Activated T-cell treated with anti-CD3 and anti-CD28 coated beads for 1 hour (primary cell): ENCODE measurements at places on chromosomes 12 and 14.

DNA sequence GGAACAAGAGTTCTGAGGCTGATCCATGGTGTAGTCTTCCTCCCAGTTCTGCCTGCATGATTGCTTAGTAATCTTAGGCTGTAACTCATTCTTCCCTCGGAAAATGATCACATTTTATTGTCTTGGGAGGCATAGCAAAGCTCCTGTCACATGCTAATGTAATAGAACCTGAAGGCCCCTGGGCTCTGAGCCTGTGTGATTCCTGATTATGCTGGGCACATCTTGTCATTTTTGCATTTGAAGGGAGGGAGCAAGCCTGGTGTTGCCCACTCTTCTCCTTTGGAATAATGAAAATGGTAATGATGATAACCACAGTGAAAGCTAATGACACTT lies 215.4 kb downstream of the MSRB3 start:
- no peak for DNase-seq

- DNase-seq = no peak
These were observed 391.0 kb downstream of the ZFP36L1 start for GRCh38 chr14:68401855-68402254.

DNA sequence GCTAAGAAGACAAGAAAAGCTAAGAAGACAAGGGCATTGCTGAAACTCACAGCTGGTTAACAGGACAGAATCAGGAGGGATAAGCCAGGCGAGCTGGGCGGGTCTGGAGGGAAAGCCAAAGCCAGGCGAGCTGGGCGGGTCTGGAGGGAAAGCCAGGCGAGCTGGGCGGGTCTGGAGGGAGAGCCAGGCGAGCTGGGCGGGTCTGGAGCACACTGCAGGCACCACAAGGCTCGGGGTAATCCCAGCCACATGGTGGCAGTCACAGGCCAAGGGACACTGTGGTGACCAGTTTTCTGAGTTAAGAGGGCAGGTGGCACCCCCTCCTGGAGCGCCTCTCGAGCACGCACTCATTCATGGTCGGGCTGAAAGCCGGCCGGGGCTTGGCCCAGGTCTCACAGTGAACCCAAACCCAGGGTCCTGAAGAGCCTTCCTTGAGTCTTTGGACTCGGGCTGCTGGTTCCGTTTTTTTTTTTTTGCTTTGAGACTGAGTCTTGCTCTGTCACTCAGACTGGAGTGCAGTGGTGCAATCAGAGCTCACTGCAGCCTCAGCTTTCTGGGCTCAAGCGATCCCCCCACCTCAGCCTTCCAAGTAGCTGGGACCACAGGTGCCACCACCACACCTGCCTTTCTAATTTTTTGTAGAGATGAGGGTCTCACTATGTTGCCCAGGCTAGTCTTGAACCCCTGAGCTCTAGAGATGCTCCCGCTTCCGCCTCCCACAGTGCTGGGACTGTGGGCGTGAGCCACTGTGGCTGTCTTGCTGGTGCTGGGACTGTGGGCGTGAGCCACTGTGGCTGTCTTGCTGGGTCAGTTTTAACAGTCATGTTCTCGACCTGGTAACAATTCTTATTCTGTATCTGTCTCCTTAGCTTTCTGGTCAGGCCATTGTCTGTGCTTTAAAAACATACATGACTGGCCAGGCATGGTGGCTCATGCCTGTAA lies 40.2 kb downstream of the HSP90AA1 start:
- no peak for DNase-seq

DNA sequence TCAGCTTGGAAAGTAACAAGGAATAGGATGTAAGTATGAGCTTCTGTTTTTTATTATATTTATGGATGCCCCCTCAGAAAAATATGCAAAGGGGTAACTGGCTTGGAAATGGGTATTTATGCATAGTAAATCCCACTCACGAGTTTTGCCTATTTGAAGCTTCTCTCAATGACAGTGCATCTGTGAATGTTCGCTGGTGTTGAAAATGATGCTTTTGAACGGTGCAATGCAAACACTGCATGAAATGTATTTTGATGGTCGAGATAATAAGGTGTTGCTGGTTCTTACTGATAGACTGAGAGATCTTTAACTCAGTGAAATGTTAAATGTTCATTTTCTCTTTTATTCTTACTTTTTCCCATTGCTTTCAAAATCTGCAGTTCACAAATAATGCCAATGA lies 36.0 kb upstream of the PSEN1 start:
- DNase-seq = no peak

GRCh38 chr12:20704860-20705259 lies 9.7 kb downstream of the SLCO1C1 start:
- no peak for DNase-seq

GRCh38 chr14:40010961-40011360 lies 578.7 kb upstream of the FBXO33 start:
- no peak for DNase-seq

GRCh38 chr12:8837291-8837690 lies 14.9 kb downstream of the A2ML1 start:
- DNase-seq = no peak

GRCh38 chr12:131085125-131085815 lies 131.6 kb downstream of the ADGRD1 start:
- DNase-seq = no peak

DNA sequence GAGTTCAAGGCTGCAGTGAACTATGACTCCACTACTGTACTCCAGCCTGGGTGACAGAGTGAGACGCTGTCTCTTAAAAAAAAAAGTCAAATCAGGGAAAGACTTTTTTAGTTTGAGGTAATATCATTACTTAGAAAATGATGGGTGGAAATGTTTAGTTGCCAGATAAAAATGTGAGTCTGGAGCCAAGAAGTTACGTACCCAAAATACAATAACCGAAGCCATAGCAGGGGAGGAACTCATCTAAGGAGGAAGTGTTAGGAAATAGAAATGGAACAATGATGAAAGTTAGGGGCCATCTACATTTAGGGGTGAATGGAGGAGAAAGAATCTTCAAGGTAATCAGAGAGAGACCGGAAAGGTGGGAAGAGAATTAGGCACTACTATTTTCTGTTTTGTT lies 98.8 kb downstream of the DACT1 start:
- DNase-seq = no peak

DNA sequence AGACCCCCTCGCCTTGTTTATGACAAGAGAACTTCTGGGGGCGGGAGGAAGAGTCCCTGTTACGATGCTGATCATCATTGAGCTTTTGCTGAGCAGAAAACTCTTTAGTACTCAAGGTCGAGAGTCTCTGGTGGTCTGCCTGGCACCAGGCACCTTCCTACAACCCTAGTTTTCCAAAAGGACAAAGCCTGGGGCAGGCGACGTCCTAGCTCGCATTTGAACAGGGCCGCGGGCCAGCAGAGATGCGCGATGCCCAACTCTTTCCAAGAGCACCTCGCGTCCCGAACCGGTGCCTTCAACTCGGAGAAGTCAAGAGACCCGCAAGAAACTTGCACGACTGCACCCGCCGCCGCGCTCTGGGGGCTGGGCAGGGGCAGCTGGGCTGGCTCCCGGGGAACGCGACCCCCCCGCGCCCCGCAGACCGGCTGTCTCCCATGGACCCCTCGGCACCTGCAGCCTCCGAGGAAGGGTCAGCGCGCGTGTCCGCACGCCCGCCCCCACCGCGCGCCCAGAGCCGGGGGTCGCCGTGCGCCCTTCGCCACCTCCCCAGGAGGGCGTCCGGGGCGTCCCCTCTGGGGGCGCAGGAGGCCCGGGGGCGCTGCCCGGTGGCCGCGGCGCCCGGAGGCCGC lies 377 bp upstream of the BCL7A start:
- no peak for DNase-seq

DNA sequence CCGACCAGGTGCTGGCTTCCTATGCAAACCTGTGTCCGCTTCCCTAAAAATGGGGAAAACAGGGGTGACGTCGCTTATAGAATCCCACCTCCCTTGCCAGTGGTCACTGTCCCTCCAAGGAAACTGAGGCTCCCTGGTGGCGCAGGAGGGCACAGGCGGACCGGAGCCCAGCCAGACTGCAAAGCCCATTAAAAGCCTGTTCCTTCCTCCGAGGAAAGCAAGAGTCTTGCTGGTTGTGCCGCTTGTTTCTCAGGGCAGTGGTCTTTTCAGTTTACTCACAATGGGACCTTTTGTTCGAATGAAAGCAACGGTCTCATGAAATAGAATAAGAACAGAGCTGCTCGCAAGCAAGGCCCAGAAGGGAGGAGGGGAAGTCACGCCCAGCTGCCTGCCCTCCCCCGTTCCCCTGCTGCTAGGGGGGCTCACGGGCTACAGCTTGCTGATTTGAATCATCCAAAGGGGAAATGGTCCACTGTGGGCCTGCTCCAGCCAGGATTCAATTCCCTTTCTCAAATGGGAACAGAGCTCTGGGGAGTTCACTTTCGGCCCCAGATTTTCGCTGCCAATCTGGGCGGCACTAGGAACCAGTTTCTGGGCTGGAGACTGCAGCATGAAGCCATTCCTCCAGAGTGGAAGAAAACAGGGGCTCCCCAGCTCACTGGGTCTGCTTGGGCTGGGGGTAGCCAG lies 4.6 kb upstream of the SELPLG start:
- no peak for DNase-seq

- no peak for DNase-seq
These were observed 180.5 kb downstream of the CAND1 start for GRCh38 chr12:67449591-67450052.

DNA sequence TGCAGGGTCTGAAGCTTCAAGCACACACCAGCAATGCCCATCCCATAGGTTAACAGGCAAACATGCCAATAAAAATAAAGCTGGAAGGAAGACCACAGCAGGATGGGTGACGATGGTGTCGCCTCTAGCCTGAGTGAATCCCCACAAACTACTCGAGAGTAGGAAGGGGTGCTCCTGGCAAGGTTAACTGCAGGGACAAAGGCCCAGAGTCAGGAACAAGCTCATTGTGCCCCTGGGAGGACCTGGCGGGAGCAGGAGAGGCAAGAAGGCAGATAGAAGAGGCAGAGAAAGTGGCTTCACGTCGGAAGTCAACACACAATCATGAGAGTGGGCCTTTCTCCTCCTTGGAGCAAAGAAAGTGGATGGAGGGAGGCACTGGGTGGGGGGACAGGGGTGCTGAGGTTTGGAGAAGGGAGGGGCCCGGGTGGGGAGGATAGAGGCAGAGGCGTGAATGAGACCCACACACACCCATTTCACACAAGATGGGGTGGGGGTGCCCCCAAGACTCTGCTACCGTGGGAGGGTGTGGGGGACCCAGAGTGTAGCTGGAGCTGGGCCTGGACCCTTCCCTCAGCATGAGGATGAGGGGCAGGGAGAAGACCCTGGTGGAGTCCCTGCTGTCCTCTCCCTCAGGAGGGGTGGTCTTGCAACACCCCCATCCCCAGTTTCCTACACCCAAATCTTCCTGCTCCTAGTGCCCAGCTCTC lies 43.1 kb downstream of the DIO3 start:
- no peak for DNase-seq

DNA sequence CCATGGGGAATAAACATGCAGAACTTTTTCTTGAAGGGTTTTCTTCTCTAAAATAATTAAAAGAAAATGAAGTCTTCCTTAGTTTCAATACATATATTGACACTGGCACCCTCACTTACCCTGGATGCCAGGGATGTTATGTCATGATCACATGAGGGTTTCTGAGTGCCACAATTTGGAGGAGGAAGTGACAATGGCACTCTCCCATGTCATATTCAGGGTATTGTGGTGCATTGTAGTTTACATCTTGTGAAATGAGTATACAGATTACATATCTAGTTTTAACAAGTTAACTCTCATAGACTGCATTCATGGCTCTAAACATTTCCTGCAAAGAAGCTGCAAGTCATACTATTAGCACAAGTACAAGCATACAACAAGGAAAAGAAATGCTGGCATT lies 37.7 kb downstream of the CCDC177 start:
- no peak for DNase-seq

DNA sequence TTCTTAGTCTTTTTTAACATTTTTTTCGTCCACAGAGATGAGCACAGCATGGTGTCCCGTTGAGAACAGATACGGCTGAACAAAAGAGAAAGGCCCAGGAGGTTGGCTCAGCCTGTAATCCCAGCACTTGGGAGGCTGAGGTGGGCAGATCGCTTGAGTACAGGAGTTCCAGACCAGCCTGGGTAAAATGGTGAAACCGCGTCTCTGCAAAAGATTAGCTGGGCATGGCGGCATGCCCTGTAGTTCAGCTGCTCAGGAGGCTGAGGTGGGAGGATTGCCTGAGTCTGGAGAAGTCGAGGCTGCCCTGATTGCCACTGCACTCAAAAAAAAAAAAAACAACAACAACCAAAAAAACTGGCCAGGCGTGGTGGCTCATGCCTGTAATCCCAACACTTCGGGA lies 5.9 kb upstream of the EP400 start:
- no peak for DNase-seq

- no peak for DNase-seq
These were observed 50.8 kb downstream of the VCPKMT start for GRCh38 chr14:50065583-50065982.

- DNase-seq = no peak
These were observed at the start of gene AKT1 for GRCh38 chr14:104794993-104795780. AKT1 (minus strand) TSS chr14:104795748; CDS start chr14:104792643, 3,105 bp downstream.

- no peak for DNase-seq
These were observed 3.5 kb downstream of the SERPINA5 start for GRCh38 chr14:94584591-94585280.

GRCh38 chr12:107122452-107122958 lies 29.2 kb upstream of the CRY1 start:
- DNase-seq = no peak

GRCh38 chr12:116043659-116044535 lies 233.6 kb downstream of the MED13L start:
- DNase-seq = no peak

DNA sequence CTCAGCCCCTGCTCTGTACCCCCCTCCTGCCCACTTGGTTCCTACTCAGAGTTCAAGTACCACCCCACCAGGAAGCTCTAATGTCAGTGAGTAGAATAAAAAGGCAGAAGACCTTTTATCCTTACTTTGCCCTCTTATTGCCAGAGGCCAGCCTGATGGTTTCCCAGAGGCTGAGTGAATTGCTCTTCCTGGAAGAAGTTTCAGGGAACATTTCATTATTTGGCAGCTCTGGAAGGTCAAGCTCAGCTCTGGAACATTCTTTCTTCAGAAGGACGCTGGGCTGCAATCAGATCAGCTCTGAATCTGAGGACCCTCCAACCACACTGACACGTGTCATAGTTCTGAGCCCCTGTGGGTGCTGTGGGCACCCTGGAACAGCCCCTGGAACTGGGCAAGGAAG lies 188.9 kb downstream of the ETV6 start:
- no peak for DNase-seq

DNA sequence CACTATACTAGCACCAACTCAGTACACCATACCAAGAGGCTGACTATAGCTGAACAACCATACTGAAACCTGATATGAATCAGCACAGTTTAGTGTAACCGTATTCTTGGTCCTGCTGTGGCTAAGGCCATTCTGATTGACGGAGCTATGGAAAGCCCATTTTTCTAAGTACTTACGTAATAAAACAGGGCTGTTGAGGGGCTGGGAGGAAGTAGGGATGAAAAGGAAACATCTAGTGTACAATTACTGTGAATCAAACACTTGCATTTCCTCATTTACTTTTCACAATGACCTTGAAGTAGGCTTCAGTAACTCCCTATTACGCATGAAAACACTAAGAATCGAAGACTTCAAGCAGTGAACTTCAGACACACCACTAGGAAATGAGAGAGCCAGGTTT lies 198.2 kb downstream of the BTG1 start:
- no peak for DNase-seq

- DNase-seq = no peak
These were observed 48.0 kb downstream of the DRAM1 start for GRCh38 chr12:101925361-101925760.
